Caki2 (cell line): ENCODE measurements at places on chromosomes 2 and 18.

DNA sequence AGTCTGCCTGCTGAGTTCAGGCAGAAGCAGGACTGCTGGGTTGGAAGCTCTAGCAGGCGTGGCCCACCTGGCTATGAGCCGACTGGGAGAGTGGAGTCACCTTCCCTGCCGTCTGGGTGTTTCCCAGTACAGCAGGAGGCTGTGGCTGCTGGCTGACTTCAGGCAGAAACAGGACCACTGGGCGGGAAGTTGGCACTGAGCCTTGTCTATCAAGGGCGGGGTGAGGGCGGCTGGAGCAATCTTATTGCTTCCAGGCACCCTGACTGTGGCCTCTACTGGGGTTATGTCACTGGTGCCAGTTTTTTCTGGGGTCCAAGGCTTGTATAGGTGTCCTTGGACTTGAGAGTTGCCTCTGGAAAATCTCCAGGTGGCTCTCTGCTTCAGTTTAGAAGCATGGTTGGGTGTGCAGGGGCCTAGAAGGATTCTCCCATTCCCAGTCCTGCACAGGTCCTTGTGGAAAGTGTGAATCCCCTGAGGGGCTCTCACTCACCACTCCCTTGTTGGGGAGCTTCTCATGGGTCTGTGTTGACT lies 30.5 kb downstream of the LTBP1 start:
- peak; percentile 22 for DNase-seq

GRCh38 chr2:114442510-114442909 lies at the start of gene DPP10:
Gene DPP10, plus strand, starts transcription at chr2:114442641.
- DNase-seq: peak; percentile 35

DNA sequence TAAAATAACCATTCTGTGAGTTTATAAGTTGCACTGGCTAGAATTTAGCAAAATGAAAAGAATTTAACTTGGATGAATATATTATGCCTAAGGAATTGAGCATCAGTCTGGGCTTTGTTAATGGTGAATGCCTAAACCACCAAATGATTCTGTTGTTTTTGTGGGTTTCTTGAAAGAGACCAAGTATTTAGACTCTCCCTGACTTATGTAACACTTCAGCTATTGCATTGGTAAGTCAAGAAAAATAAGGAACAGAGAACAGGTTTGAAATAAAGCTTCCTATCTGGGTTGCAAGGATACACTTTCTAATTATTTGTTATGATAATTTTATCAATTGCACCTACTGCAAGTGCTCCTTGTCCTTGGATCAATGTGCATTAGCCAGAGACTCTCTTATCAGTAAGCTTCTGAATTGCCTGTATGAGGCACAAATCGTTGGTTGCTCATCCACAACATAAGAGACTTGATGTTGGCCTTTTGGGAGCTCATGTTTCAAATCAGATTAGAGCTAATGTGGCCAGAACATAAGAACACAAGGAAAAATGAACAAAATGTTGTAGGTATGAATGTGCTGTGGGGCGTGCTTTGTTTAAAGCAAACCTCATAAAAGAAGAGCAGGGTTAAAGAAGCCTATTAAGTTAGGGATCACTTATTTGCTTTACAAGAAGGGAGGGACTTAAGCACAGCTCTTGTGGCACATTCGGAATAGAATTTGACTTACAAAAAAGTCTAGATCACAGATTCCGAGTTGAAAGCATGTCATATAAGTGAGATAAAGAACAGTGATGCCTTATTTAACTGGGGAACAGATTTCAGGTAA lies 37.2 kb downstream of the PRKCE start:
- no peak for DNase-seq

- DNase-seq: no peak
These were observed 76.5 kb upstream of the ZSWIM2 start for GRCh38 chr2:186925514-186925913.

- no peak for DNase-seq
These were observed 759.4 kb downstream of the CBLN2 start for GRCh38 chr18:71784777-71785176.

- DNase-seq: peak; percentile 87
These were observed 27.5 kb downstream of the EML4 start for GRCh38 chr2:42196403-42197267.

- DNase-seq: no peak
These were observed 51.2 kb downstream of the HDAC4 start for GRCh38 chr2:239349453-239350135.

DNA sequence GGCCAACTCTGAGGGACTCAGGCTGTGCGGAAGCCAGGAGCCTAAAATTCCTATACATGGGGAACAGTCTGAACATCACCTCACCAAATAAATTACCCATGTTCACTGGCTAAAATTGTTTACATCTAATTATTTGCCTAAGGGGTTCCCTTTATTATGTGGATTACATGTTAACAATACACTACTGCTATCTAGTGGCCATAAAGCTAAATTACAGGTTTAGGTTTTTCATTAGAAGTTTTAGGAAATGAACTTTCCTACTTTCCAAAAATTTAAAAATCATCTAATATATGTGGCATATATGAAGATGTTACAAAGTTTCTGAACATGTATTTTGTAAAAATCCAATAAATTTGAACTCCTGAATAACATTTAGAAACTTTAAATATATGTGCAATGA lies 40.3 kb downstream of the PLA2R1 start:
- DNase-seq: no peak

DNA sequence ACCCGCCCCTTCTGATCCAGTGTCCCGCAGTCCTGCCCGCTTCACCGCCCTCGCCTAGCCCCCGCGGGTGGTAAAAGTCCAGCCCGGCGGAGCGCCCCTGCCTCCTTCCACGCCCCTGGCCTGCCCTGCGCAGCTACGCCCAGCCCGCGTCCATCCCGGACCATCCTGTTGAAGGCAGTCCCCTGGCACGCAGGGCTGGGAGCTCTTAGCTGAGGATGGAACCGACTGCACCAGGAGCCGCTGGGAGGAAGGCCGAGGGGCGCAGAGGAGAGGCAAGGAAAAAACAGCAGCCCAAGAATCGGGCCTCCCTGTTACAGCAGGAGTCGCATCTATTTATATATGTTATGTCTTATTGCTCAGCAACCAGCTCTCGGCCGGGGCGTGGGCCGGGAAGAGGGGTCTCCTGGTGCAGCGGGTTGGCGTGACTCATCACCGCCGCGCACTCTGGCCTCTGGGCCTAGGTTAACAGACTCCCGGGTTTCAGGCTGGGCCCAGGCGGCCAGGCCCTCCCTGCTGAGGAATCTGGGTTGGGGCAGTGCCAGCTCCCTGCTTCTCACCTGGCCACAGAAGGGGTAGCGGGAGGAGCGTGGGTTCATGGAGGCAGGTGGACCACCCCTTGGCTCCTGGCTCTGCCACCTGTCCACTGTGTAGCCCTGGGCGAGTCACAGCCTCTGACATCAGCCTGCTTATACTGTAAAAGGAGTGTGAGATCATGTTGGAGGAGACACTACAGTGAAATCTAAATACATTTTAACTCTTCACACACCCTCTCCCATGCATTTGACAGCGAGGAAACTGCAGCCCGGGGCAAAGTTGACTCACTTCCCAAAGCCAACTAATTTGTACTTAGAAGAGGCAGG lies 13.4 kb upstream of the MAP3K2 start:
- DNase-seq: peak; percentile 47

GRCh38 chr2:232568161-232568560 lies 17.7 kb downstream of the EIF4E2 start:
- peak; percentile 47 for DNase-seq

DNA sequence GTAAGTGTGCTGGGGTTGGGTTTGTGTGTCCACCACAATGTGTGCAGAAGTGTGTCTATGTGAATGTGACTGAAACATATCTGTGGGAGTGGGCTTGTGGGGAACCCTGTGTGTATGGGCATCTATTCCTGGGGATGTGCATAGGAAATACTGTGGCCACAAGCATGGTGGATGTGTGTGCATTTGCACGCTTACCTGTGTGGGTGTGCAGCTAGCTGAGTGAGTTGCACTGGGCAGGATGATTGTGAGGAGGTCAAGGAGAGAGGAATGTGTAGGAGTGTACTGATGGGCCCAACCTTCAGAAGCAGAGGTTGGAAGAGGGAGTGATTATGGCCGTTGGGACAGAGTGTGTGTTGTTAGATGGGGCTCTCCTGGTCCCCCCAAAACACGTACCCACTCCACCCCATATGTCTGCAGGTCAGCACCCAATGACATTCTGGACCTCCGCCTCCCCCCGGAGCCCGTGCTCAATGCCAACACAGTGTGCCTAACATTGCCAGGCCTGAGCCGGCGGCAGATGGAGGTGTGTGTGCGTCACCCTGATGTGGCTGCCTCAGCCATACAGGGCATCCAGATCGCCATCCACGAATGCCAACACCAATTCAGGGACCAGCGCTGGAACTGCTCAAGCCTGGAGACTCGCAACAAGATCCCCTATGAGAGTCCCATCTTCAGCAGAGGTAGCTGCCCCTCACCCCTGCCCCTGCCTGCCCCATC lies 1.2 kb downstream of the WNT10A start:
- DNase-seq: no peak

- DNase-seq: no peak
These were observed 929.2 kb downstream of the SLC4A3 start for GRCh38 chr2:220556658-220557057.

- DNase-seq: peak; percentile 77
These were observed 38.7 kb downstream of the SCG2 start for GRCh38 chr2:223563462-223563861.

- no peak for DNase-seq
These were observed 420.0 kb upstream of the ST6GAL2 start for GRCh38 chr2:107305966-107306365.

DNA sequence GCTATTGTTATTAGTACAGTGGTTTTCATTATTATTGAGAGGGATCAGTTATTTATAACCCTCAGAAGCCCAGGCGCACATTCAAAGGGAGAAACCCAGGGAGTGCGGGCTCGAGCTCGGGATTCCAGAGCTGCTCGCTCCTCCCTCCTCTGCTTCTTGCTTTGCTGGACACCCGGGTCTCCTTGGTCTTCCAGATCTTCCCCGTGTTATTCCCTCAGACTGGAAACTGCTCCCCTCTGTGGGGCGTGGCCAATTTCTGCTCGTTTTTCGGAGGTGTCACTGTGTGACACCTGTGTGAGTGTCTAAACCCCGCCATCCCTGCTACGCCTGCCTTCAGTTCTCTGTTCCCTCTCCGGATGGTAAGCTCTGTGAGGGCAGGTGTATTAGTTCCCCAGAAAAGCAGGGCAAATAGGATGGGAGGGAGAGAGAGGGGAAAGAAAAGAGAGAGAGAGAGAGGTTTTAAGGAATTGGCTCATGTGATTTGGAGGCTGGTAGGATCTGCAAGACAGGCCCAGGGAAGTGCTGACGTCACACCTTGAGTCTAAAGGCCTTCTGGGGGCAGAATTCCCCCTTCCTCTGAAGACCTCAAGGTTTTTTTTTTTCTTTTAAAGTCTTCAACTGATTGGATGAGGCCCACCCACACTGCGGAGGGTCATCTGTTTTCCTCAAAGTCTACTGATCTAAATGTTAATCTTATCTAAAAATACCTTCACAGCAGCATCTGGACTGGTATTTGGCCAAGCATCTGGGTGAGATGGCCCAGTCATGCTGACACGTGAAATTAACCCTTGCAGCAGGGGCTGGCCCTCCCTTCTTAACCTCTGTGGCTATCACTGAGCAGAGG lies 457.3 kb upstream of the ID2 start:
- no peak for DNase-seq

DNA sequence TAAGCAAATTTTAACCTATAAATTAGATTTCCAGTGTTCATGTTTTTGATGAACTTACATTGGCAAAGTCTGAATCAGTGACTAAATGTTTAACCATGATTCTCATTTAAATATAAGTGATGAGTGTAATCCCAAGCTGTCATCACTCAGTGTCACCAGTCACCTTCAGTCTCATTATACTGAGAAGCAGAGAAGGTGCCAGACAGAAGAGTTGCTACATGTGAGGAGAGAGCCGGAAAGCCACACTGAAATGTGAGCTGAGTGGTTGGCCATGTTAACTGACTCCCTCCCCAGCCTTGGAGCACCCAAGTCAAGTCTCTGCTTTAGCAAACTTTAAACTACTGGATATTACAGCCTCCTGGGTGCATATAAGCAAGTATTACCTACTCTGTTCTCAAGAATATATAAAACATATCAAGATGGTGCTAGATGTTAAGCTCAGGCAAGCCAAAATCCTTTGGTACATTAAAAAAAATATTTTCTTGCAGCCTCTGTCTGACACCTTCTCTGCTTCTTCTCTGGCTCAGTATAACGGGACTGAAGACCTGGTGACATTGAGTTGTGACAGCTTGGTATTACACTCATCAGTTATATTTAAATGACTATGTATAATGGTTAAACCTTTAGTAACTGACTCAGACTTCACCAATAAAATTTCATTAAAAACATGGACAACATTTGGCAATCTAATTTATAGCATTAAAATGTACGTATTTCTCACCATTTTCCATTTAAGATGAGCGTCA lies 75.8 kb upstream of the MAP3K20 start:
- no peak for DNase-seq

DNA sequence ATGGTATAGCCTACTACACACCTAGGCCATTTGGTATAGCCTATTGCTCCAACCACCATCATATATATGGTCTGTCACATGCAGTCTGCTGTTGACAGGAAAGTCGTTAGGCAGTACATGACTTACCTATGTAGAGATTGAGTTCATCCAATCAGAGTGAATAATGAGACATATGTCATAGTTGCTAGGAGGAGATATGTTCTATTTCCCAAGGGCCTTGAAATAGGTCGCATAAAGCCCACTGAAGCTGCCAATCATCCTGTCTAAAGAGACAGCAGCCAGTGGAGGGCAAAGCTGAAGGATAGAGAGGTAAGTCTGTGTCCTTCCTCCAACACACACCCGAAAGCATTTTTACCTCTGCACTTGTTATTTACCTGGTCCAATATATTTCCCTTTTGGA lies 263.4 kb downstream of the PTPRM start:
- peak; percentile 13 for DNase-seq

- DNase-seq: peak; percentile 61
These were observed 39.5 kb downstream of the SDC1 start for GRCh38 chr2:20185176-20186022.

- DNase-seq: no peak
These were observed 1.5 kb upstream of the ASB18 start for GRCh38 chr2:236265675-236266074.

DNA sequence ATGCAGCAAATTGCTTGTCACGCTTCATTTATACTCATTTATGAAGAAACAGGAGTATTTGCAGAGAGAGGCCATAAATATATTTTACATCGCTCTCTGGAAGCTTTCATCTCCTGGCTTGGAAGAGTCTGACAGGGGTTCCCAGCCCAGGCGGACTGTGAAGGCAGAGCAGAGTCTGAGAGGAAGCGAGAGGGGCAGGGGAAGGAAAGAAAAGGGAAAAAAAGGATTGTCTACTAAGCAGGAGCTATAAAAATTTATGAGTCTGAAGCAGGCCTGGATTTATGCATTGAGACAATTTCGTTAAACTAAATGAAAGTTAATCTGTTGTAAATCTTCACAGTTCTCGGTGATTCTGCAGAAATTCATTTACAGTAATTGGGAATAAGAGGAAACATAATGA lies 143.9 kb upstream of the GYPC start:
- DNase-seq: no peak

GRCh38 chr2:185284696-185285095 lies 453.9 kb upstream of the FSIP2 start:
- no peak for DNase-seq

- DNase-seq: no peak
These were observed 258.3 kb downstream of the SETBP1 start for GRCh38 chr18:44938720-44939665.
